Muscle of leg (tissue), 16 donors: ENCODE measurements at places on chromosomes 7 and 10. TPM values are rescaled to one million over a fixed set of nuclear protein-coding genes. Genes with fewer than 3 reads are reported as not detected.

GRCh38 chr10:92799568-92799967 lies 48.8 kb upstream of the EXOC6 start:
- no peak for DNase-seq

GRCh38 chr10:30116041-30116491 lies 56.7 kb upstream of the JCAD start:
- peak; percentile 63 for DNase-seq

GRCh38 chr10:46516660-46517416 lies 39.6 kb downstream of the GPRIN2 start:
- DNase-seq = peak; percentile 88

- peak; percentile 64 for DNase-seq
These were observed 84.7 kb downstream of the CREM start for GRCh38 chr10:35211390-35211789.

DNA sequence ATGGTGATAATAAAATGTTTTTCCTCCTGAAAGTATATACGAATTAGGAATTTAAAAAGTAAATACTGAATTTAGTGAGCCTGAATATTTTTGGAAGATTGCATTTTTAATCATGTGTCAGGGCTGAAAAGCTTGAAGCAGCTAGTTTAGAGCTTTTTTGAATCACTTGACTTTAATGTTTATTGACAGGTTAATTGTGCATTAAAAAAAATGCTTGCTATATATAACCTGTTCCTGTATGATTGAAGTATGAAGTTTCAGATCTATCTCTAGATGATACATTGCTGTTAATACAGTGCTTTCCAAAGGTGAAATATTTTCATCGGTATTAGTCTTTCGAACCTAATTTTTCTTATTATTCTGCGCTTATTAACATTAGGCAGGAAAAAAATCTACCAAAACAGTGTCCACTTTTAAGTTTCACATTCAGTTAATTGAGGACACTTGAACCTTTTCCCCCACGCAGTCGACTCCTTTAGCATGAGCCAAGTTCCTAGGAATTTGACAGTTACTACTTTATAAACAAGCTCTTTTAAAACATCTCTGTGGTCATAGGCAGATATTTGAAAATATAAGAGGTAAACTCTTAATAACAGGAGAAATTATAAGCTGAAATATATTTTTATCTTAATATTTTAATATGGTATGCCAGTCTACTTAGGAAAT lies 187.1 kb downstream of the MLLT10 start:
- no peak for DNase-seq

GRCh38 chr10:70462349-70462984 lies 16.1 kb upstream of the PALD1 start:
- DNase-seq = peak; percentile 87

DNA sequence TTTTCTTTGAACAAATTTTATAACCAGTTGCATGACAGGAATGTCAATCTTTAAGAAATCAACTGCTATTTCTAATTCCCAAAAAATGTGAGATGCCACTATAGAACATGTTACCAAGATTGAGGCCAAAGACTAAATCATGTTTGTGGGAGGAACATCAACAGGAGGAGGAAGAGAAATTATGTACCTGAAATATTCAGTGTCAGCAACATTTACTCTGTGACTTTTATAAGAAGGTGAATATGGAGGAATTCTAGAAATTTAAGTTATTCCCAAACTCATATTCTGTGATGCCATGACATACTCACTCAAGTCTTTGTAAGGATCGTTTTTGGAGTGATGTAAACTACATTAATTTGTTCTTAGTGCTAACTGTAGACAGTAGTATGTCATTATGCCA lies 408.4 kb downstream of the SH2D4B start:
- no peak for DNase-seq

DNA sequence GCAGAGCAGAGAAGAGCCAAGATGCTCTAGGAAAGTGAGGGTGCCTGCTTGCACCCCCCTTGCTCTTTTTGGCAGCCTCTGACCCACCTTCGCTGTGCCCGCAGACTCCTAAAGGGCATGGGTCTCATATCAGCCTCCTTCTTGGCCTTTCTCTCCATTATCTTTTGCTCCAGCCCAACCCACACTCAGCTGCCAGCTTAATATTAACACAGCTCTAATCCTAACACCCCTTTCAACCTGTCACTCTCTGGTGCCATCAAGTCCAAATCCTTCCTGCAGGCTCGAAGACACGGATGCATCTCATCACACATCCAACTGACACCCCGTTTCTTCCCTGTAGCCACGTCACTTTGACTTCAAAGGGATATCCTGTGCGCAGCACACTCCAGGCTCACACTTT lies 171.6 kb upstream of the AUTS2 start:
- no peak for DNase-seq

GRCh38 chr7:44602576-44602910 lies 3.9 kb upstream of the OGDH start:
- no peak for DNase-seq

DNA sequence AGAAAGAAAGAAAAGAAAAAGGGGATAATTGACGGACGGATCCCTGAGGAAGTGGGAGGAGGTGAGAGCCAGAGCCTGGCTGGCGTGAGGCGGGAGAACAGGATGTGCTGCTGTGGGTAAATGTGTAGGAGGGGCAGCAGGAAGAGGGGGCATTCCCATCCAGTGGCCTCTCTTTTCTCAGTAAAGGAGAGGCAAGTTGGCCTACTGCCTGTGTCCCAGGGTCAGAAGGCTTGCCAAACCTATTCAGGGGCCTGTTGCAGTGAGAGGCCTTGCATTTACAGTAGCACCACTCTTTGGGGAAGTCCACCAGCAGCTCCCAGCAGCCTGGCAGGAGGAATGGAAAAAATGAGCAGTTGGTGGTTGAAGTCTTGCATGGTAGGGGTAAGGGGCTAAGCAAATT lies 26.6 kb upstream of the ASCC1 start:
- DNase-seq = peak; percentile 86

- DNase-seq = no peak
These were observed 30.5 kb downstream of the CREB5 start for GRCh38 chr7:28442540-28443420.

DNA sequence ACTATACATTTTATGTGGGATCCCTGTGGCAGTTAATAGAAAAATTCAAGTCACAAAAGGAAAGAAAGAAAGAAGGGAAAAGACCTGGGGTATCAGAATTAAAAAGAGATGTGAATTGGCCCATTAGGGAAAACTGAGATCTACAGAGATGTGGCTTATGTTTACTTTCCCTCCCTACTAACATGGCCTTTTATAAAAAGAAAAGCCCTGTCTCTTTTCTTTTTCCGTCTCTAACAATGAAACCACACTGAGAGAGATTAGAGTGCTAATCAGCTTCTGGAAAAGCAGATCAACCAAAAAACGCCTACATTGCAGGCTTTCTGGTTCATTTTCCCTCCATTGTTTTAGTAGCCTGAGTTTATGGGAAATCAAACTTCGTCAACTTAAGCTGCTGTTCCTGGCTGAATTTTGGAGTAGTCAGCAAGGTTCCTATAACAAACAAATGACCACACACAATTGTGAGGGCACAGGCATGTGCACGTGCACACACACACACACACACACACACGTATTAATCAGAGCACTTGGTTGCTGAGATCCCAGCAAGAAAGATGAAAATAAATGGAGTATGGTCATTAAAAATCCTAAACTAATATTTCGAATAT lies 235.1 kb downstream of the SORCS1 start:
- no peak for DNase-seq

DNA sequence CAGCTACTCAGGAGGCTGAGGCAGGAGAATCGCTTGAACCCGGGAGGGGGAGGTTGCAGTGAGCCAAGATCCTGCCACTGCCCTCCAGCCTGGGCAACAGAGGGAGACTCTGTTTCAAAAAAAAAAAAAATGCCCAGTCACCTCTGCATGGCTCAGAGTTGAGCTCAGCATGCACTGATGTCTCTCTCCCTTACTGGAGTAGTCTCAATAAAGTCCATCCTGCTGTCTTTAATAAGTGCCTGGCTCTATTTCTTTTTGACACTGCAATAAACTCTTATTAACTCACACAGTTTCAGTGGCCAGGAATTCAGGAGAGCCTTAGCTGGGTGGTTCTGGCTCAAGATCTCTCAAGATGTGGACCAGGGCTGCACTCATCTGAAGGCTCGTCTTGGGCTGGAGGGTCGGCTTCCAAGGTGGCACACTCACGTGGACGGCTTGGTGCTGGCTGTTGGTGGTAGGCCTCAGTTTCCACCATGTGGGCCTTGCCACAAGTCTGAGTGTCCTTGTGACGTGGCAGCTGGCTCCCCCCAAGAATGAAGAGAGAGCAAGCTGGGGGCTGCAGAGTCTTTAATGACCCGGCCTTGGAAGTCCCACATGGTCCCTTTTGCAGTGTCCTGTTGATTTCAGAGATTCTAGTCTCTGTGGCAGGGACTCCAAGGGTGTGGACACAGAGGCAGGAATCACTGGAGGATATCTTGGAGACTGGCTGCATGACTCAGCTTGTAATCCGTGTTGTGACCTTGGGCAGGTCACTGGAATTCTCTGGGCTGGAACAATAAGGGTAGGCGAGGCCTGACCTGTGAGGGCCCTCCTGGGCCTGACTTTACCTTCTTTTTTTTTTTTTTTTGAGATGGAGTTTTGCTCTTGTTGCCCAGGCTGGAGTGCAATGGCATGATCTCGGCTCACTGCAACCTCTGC lies 85.9 kb upstream of the KMT2C start:
- no peak for DNase-seq

DNA sequence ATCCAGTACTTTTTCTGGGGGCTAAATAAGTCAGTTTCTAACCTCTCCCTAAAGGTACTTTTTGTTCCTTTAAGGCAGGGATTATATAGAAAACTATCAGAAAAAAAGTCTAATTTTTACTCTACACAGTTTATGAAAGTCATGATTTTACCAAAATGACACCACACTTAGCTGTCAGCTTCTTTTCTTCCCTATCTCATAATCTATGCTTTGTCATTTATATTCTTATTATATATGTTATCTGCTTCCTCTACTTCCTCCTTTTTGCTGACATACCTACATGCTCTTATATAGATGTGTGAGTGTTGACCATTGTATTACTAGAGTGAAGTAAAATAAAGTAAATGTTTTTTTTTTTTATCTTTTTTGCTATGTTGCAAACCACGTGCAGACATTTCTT lies 203.9 kb upstream of the CHRM2 start:
- no peak for DNase-seq

DNA sequence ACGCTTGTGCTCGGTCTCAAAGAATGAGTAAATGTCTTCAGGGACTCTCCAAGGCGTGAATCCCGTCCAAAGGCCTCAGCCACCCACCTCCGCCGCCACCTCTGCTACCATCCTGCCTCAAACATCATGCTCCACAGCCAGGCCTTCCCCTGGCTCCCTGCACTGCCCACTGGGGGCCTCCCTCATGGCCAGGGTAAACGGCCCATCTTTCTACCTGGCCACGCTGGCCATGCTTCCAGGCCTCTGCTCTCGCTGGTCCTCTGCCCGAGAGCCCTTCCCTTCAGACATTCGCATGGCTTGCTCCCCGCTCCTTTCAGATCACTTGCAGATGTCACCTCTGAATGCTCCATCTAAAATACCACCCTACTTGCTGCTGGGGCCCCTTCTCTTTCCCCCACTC lies 40.2 kb downstream of the ZNF783 start:
- DNase-seq = no peak

GRCh38 chr10:129933456-129934092 lies 30.5 kb downstream of the EBF3 start:
- DNase-seq = no peak

- DNase-seq = peak; percentile 79
These were observed 35.5 kb downstream of the GPRIN2 start for GRCh38 chr10:46520941-46521340.

DNA sequence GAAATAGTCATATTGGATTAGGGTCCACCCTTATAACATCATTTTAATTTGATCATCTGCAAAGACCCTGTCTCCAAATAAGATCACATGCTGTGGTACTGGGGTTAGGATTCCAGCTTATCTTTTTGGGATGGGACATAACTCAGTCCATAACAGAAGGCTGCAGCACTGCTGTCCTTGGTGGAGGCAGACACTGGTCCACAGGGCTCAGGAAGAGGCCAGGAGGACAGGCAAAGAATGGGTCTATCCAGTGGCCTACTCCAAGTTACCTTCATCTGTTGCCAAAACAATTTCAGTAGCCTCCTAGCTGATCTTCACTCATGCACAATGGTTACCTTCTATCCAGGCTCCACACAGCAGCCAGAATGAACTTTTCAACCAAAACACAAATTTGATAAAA lies 387.0 kb downstream of the GRID1 start:
- no peak for DNase-seq

GRCh38 chr10:86836044-86836443 lies 79.6 kb downstream of the BMPR1A start:
- DNase-seq = no peak

- no peak for DNase-seq
These were observed 1.4 kb upstream of the ADAM8 start for GRCh38 chr10:133277993-133278576.

- no peak for DNase-seq
These were observed 96.7 kb upstream of the BET1 start for GRCh38 chr7:94100723-94101345.

GRCh38 chr7:30702200-30702599 lies 19.9 kb upstream of the CRHR2 start:
- no peak for DNase-seq

- no peak for DNase-seq
These were observed 281.8 kb upstream of the KLF6 start for GRCh38 chr10:4066581-4067390.

- peak; percentile 73 for DNase-seq
These were observed 105.5 kb upstream of the FAM204A start for GRCh38 chr10:118447478-118448270.

DNA sequence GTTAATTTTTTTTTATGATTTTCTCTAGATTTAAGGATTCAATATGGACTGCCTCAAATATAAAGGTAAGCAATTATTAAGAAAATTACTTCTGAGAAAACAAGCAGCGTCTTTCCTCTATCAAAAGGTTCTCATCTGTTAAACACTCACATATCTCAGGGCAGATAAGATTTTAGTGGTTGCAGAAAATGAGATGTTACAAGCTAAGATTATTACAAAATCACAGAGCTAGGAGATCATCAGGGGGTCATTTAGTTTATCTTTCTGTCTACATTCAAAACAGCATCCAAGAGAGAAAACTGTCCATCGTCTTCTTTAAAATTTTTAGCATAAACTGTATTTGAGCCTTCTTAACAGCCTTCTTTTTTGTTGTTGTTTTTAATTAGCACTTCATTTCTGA lies 29.1 kb upstream of the RHOBTB1 start:
- no peak for DNase-seq

- no peak for DNase-seq
These were observed 99.7 kb upstream of the PPIF start for GRCh38 chr10:79247373-79248137.

Gene PARD3
- 59.0 TPM for total RNA-seq

Gene PTF1A
- total RNA-seq = not detected

Gene TWIST1
- total RNA-seq = 8.3 TPM

Gene NCF1
- 0.66 TPM for total RNA-seq

Gene AGAP3
- 37.0 TPM for total RNA-seq

Gene VAX1
- total RNA-seq = not detected

Gene ANXA11
- 78.8 TPM for total RNA-seq

Gene NODAL
- 0.04 TPM for total RNA-seq

Gene OPN4
- total RNA-seq = 0.04 TPM

Gene CPVL
- total RNA-seq = 24.8 TPM

Gene NRCAM
- 17.5 TPM for total RNA-seq

Gene FAM237B
- not detected for total RNA-seq

Gene RBP4
- 2.0 TPM for total RNA-seq

Gene CYP26C1
- total RNA-seq = 0.09 TPM

Gene MYPN
- 69.2 TPM for total RNA-seq

Gene BICC1
- 23.8 TPM for total RNA-seq

Gene PURB
- total RNA-seq = 18.6 TPM

Gene ARHGAP21
- 63.7 TPM for total RNA-seq

Gene GHRHR
- total RNA-seq = 1.3 TPM

Gene MRLN
- total RNA-seq = 254 TPM

Gene ARL3
- total RNA-seq = 7.6 TPM

Gene OR2A12
- total RNA-seq = not detected

Gene PLEKHS1
- total RNA-seq = 0.04 TPM
